K562 (cell line): ENCODE measurements at places on chromosomes 2 and 18. TPM values are rescaled to one million over a fixed set of nuclear protein-coding genes. Genes with fewer than 3 reads are reported as not detected.

GRCh38 chr2:211367293-211367692, 810.9 kb downstream of the CPS1 start:
- no peak for DNase-seq

ADGRF3 gene
- total RNA-seq: 0.09 and 0.16 TPM in 2 replicates

CDC42EP3 gene
- 2.5 and 4.2 TPM in 2 replicates for total RNA-seq

GRCh38 chr2:101432411-101433181, 42.3 kb downstream of the RFX8 start:
- DNase-seq: no peak

CIB4 gene
- total RNA-seq: not detected in 2 replicates
